Activated naive CD8-positive, alpha-beta T cell treated with anti-CD3 and anti-CD28 coated beads, Interleukin-2, amount 10 ng/mL, durations not matched to agents 7 days and 5 days (primary cell): ENCODE measurements at places on chromosomes 12 and 14. TPM values are rescaled to one million over a fixed set of nuclear protein-coding genes. Genes with fewer than 3 reads are reported as not detected.

Gene IFNG-AS1
- total RNA-seq, result 5.1 TPM

Gene TBX3
- not detected for total RNA-seq

- no peaks in the 10 kb centered on the region for H3K27me3 ChIP-seq
- H3K36me3 ChIP-seq, result peaks cover 8% of the 10 kb centered on the region
- peak overlapping the region; percentile 71 for H3K27ac ChIP-seq
- peaks cover 48% of the 10 kb centered on the region for H3K4me1 ChIP-seq
Observed at GRCh38 chr12:104680070-104680469, 223.3 kb downstream of the CHST11 start.

- H3K36me3 ChIP-seq, result no peaks in the 10 kb centered on the region
- H3K27me3 ChIP-seq, result peaks cover 13% of the 10 kb centered on the region
- no peak overlapping the region for H3K4me3 ChIP-seq
Observed at GRCh38 chr12:1922075-1922709, 3.7 kb upstream of the CACNA2D4 start.

Gene DCN
- total RNA-seq, result not detected

GRCh38 chr14:28867571-28867970 lies 101.0 kb downstream of the FOXG1 start:
- no peaks in the 10 kb centered on the region for H3K4me1 ChIP-seq
- DNase-seq, result no peak
- H3K4me3 ChIP-seq, result no peak overlapping the region
- no peaks in the 10 kb centered on the region for H3K27me3 ChIP-seq
- no peak overlapping the region for H3K27ac ChIP-seq

- no peak overlapping the region for H3K4me3 ChIP-seq
- DNase-seq, result no peak
- no peak overlapping the region for H3K27ac ChIP-seq
- H3K4me1 ChIP-seq, result peaks cover 5% of the 10 kb centered on the region
- H3K27me3 ChIP-seq, result no peaks in the 10 kb centered on the region
- H3K36me3 ChIP-seq, result peaks cover 6% of the 10 kb centered on the region
Observed at GRCh38 chr14:59249029-59249428, 60.6 kb downstream of the DAAM1 start.

- H3K36me3 ChIP-seq, result no peaks in the 10 kb centered on the region
- no peaks in the 10 kb centered on the region for H3K27me3 ChIP-seq
- H3K27ac ChIP-seq, result no peak overlapping the region
- no peaks in the 10 kb centered on the region for H3K4me1 ChIP-seq
Observed at GRCh38 chr12:72089678-72090077, 151.0 kb downstream of the TPH2 start.

DNA sequence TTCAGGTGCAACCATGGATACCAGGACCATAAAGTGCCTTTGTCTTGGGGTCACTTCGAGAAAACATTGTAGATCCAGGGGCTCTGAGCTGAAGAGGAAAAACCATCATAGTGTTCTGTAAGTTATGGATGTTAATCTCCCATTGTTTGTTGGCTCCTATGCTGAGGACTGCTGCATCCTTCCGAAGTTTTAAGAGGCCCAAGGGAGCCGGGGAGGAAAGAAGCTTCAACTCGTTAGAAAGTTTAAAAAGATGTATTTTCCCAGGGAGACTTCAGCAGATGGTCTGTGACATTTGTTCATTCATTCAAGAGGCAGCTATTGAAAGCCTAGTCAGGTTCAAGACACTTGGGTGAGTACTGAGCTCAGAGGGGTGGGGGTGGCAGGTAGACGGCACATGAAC lies 378.8 kb upstream of the TBX3 start:
- H3K4me1 ChIP-seq, result no peaks in the 10 kb centered on the region
- no peak for DNase-seq
- no peaks in the 10 kb centered on the region for H3K36me3 ChIP-seq
- no peak overlapping the region for H3K4me3 ChIP-seq
- H3K27ac ChIP-seq, result no peak overlapping the region

DNA sequence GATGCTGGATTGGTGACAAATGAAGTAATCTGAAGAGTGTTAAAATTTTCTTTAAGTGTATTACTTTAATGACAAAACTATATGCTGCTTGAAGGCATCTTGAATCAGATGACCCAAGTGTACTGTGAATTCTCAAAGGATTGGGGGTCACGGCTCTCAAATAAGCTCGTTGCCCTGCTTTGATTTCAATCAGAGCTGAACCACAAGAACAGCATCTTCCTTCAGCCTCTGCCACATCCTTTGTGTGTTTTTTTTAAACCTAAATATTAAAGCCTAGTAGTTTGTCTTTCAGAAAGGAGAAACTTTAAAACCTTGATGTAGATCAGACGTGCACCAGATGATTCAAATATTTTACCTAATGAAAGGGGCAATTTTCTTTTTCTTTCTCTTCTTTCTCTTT lies 11.7 kb downstream of the ELK3 start:
- peaks cover 37% of the 10 kb centered on the region for H3K36me3 ChIP-seq
- no peak overlapping the region for H3K27ac ChIP-seq
- H3K4me1 ChIP-seq, result peaks cover 54% of the 10 kb centered on the region
- H3K27me3 ChIP-seq, result no peaks in the 10 kb centered on the region
- DNase-seq, result no peak
- H3K4me3 ChIP-seq, result peak overlapping the region; percentile 68

GRCh38 chr12:70551731-70552130 lies 85.5 kb downstream of the PTPRB start:
- DNase-seq, result no peak
- H3K4me3 ChIP-seq, result no peak overlapping the region
- no peaks in the 10 kb centered on the region for H3K36me3 ChIP-seq
- H3K27me3 ChIP-seq, result no peaks in the 10 kb centered on the region
- no peak overlapping the region for H3K27ac ChIP-seq

DNA sequence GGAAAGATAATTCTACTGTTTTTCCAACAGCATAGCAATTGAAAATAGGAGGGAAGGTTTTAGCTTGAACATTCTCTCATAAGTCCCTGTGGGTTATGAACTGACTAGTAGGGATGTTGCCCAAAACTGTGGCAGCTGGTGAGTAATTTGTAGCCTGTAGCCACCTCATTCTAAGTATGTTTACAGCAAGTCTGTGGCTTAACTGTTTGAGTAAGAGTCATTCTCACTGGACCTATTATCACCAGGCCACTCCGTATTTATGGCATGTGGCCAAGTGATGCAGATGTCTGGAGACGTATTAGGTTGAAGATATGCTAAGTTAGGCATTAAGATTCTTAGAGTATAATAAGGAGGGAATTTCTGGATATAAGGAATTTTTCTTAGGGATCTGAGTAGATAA lies 458.3 kb downstream of the ETNK1 start:
- H3K4me1 ChIP-seq, result no peaks in the 10 kb centered on the region
- no peaks in the 10 kb centered on the region for H3K36me3 ChIP-seq
- no peak for DNase-seq
